ENCODE measurements at places on chromosomes 3 and 15. TPM values are rescaled to one million over a fixed set of nuclear protein-coding genes. Genes with fewer than 3 reads are reported as not detected.

The IL17RE gene
- total RNA-seq = 8.1 TPM

The CELF6 gene
- 8.6 TPM for total RNA-seq

The MKRN3 gene
- total RNA-seq = not detected

The WDR72 gene
- total RNA-seq = 87.7 TPM

The SCAPER gene
- 90.8 TPM for total RNA-seq

DNA sequence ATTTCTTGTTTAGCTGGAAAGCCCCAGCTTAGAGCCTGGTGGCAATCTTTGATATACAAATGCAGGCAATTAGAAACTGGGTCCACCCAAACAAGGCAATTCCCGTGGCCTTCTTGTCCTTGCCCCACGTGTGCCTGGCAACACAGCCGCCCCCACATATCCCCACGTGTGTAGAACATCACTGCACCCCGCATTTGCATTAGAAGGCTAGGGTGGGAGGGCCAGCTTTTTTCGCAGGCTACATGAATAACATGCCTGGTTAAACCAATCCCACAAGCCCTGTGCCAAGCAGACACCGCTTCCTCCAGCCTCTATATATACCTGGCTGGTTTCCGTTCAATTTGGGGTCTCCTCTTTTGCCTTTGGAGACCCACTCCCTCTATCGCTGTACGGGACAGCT is 250.2 kb downstream of the ZNF385D start:
- H3K27me3 ChIP-seq = no peaks in the 10 kb centered on the region
- H3K27ac ChIP-seq = no peak overlapping the region
- no peaks in the 10 kb centered on the region for H3K36me3 ChIP-seq
- H3K4me3 ChIP-seq = no peak overlapping the region
- no peaks in the 10 kb centered on the region for H3K4me1 ChIP-seq

GRCh38 chr3:112653881-112654300 is 12.9 kb upstream of the CCDC80 start:
- no peak for DNase-seq
- no peaks in the 10 kb centered on the region for H3K27me3 ChIP-seq
- H3K4me3 ChIP-seq = no peak overlapping the region
- H3K4me1 ChIP-seq = no peaks in the 10 kb centered on the region
- no peak overlapping the region for H3K27ac ChIP-seq
- no peaks in the 10 kb centered on the region for H3K36me3 ChIP-seq

DNA sequence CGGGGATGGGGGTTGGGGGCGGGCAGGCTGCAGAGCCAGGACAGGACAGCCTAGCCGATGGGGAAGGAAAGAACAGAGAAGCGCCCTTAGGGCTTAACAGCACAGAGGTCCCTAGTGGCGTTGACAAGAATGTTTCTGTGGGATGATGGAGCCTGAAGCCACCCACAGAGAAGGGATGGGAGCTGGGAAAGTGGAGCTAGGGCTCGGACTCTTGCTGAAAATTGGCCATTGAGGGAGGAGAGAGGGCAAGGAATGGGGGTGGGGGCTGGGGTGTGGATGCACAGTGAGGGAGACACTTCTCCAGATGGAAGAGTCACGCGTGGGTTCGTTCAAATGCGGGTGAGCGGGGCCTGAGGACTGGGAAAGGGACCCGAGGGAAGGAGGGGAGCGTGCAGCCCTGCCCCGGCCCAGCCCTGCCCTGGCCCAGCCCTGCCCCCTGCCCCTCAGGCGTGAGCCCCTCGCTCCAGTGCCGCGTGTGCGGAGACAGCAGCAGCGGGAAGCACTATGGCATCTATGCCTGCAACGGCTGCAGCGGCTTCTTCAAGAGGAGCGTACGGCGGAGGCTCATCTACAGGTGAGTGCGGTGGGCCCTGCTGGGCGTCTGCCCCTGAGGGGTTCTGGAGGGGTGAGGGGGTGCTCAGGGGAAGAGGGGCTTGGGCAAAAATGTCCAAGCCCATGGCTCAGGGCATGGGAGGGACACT is 832 bp downstream of the NR2E3 start:
- H3K27me3 ChIP-seq = no peaks in the 10 kb centered on the region
- no peaks in the 10 kb centered on the region for H3K36me3 ChIP-seq
- no peaks in the 10 kb centered on the region for H3K4me1 ChIP-seq
- H3K4me3 ChIP-seq = no peak overlapping the region
- H3K27ac ChIP-seq = no peak overlapping the region
- DNase-seq = no peak

- no peaks in the 10 kb centered on the region for H3K36me3 ChIP-seq
- no peak for DNase-seq
- no peak overlapping the region for H3K4me3 ChIP-seq
- H3K27ac ChIP-seq = no peak overlapping the region
These were observed 157.9 kb downstream of the TJP1 start for GRCh38 chr15:29664406-29664805.

- H3K36me3 ChIP-seq = no peaks in the 10 kb centered on the region
- peaks cover 23% of the 10 kb centered on the region for H3K4me1 ChIP-seq
- H3K4me3 ChIP-seq = no peak overlapping the region
- H3K27ac ChIP-seq = no peak overlapping the region
These were observed 28.3 kb downstream of the GOLGA6A start for GRCh38 chr15:74053941-74054529.

GRCh38 chr3:57757642-57758297 is 1.7 kb downstream of the SLMAP start:
- peaks cover 34% of the 10 kb centered on the region for H3K4me1 ChIP-seq
- no peaks in the 10 kb centered on the region for H3K36me3 ChIP-seq
- DNase-seq = peak; percentile 52

DNA sequence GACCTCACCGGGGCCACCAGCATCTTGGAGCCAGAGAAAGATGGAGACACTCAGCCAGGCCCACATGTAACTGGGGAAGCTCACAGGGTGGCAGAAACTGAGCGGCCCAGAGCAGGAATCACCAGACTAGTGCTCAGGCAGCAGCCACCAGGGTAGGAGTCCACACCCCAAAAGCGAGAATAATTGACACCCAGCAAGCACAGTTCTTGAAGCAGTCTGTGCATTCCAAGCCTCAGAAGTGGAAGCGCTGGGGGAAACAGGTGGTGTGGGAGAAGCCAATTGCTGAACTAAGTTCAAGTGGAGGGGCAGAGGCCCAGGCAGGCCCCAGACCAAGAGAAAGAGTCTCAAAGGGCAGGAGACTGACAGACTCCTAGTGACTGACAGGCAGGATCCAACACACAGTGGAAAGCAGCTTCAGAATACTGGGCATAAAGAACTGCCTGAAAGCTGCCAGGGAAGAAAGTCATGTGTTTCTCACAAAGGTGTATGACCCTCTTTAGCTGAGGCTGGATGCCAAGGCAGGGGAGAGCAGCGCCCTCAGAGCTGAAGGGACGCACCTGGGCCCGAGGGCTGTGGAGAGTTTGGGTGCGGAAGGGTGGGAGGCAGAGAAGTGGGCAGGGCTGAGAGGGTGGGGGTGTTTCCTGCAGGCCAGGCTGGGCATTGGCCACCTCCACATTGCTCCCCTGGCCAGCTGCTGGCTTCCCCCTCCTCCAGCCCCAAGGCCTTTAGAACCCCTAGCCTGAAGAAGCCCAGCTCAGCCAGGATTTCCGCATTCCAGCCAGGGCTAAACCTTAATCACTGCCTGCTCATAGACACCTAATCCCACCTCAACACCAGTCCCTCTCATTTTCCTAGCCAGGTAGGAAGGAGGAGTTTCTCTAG is 7.7 kb downstream of the NT5DC2 start:
- peaks cover 4% of the 10 kb centered on the region for H3K36me3 ChIP-seq
- no peaks in the 10 kb centered on the region for H3K27me3 ChIP-seq
- no peak overlapping the region for H3K4me3 ChIP-seq

GRCh38 chr3:43413676-43414368 is 127.5 kb downstream of the SNRK start:
- no peak overlapping the region for H3K27ac ChIP-seq
- no peaks in the 10 kb centered on the region for H3K36me3 ChIP-seq
- peaks cover 24% of the 10 kb centered on the region for H3K4me1 ChIP-seq
- DNase-seq = no peak
- H3K4me3 ChIP-seq = no peak overlapping the region
